LHCN-M2 (cell line): ENCODE measurements at places on chromosomes 2 and 18. TPM values are rescaled to one million over a fixed set of nuclear protein-coding genes. Genes with fewer than 3 reads are reported as not detected.

Gene TRAK2
- 47.8 and 73.9 TPM in 2 replicates for total RNA-seq

Gene STAT4
- 0.13 and 0.75 TPM in 2 replicates for total RNA-seq

Gene CDH7
- total RNA-seq = not detected in 2 replicates

Gene ADAM23
- total RNA-seq = 3.1 and 6.8 TPM in 2 replicates

Gene PSMD14
- 147 and 149 TPM in 2 replicates for total RNA-seq

Gene TGFA
- not detected in 2 replicates for total RNA-seq

Gene ANKRD30BL
- not detected in 2 replicates for total RNA-seq

Gene STEAP3
- total RNA-seq = 39.1 and 42.4 TPM in 2 replicates

Gene SERPINB4
- not detected in 2 replicates for total RNA-seq

Gene TTLL4
- total RNA-seq = 10.1 and 12.1 TPM in 2 replicates

Gene SH3YL1
- 24.0 and 30.5 TPM in 2 replicates for total RNA-seq

Gene DNER
- total RNA-seq = 2.8 and 3.5 TPM in 2 replicates
